Vagina (tissue), 2 donors: ENCODE measurements at places on chromosomes 13 and 19.

DNA sequence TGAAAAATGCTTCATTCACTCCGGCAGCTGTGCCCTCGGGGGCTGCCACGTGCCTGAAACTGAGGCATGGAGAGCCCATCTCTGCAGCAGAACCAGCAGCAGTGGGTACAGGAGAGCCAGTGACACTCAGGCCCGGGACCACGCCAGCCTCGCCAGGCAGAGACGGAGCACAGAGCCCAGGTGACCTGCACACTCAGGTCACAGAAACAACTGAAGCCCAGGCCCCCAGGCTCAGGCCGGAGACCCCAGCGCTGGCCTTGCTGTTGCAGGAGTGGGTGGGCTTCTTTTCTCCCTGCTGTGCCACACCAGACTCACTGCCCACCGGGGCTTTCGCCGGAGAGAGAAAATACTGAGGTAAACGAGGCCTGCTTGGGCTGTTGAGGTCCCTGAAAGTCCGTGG, 117.3 kb downstream of the SOX1 start:
- DNase-seq: no peak

GRCh38 chr19:7258041-7258839, 36.0 kb downstream of the INSR start:
- no peak for DNase-seq

GRCh38 chr19:31506102-31506501, 156.9 kb upstream of the TSHZ3 start:
- peak; percentile 32 for DNase-seq

DNA sequence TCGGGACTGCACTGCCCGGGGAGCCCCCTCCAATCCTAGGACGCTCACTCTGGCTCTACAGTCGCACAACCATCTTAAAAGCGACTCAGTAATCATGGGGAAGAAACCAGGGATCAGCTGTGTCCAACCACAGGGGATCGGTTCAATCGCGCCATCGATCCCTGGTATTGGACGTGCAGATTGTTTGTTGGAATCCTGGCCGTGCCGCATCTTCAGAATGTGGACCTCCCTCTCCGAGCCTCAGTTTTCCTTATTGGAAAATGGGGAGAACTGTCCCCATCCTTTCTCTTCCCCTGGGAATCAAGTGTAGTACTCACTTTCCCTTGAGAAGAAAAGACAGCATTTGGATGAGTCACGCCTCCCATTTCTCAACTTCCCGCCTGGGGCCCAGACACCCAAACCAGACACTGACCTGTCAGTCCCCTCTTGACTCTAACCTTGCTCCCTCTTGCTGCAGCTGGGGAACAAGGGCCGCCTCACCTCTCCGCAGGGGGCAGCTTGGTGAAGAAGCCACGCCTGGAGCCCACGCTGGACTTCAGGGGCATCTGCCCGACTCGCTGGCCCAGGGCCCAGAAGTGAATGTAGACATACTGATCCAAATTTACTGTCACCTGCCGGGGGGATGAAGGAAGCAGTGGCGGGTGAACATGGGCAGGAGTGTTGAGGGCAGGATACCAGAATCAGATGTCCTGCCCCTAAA, 17.6 kb downstream of the EMP3 start:
- DNase-seq: no peak

GRCh38 chr13:46126552-46127357, 21.9 kb upstream of the CPB2 start:
- no peak for DNase-seq

DNA sequence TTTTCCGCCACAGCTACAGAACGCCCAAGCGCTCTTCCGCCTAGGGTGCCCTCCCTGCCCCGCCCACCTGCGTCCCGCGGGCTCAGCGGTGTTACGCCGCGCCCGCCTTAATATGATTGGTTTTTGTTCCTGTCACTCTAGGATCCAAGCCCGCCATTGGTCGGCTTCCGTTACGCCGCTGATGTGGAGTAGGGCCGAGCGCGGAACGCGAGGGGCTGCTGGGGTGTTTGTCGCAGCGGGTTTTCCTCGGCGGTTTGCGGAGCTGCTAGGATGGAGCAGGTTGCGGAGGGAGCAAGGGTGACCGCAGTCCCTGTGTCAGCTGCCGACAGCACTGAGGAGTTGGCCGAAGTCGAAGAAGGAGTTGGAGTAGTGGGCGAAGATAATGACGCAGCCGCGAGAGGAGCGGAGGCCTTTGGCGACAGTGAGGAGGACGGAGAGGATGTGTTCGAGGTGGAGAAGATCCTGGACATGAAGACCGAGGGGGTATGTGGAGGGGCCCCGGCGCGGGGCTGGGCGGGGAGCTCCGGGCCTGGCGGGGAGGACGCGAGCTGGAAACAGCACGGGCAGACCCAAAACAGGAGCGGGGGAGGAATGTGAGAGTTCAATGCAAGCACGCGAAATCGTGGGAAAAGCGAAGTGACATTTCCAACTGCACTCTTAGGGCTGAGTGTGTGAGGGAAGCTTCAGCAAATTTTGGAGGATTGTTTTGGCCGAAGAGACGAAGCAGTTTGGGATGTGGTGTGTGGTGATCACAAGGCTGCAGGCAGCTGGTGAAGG, at the start of gene MPHOSPH8:
TSS of gene MPHOSPH8 (plus strand) at position 181 of the 777 bp plus-strand sequence. CDS start at position 271, 90 bp downstream.
- no peak for DNase-seq

GRCh38 chr13:102472650-102473049, 70.8 kb upstream of the FGF14 start:
- DNase-seq: no peak

DNA sequence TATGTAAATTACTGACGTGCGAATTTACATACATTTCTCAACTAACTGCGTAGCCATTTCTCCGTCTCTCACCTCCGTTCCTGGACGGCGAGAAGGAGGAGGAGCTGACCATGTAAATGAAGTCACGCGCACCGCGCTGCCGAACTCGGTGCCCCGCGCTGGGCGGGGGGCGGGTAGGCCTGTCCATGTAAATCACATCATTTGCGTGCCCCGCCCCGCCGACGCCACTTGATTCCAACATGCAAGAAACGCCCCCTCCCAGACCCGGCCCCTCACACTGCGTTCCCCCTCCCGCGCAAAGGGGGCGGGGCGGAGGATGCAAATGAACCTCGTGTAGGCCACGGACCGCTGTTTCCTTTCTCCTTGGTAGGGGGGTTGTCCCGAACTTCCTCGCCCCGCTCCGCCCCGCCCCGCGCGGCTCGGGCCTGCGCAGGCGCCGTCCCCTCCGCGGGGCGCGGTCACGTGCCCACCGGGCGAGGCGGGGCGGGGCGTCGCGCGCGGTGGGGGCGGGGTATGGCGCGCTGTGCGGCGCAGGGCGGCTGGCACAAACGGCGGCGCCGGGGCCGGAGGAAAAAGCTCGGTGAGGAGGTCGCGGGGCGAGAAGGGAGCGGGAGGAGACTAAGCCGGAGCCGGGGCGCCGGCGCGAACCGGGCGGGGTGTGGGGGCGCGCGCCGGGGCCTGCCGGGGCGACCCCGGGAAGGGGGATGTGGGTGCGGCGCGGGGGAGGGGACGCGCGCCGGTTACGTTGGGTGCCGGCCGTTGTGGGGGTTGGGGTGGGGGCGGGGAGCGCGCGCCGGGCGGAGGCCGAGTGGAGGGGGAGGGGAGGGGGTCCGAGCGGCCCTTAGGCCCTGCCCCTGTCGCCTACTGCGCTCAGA, at the start of gene EGLN2:
TSS of gene EGLN2 (plus strand) at position 509 of the 875 bp plus-strand sequence. CDS start 1,382 bp downstream, outside the sequence.
- peak; percentile 100 for DNase-seq

- no peak for DNase-seq
These were observed 1.8 kb downstream of the LILRB5 start for GRCh38 chr19:54255105-54255775.

DNA sequence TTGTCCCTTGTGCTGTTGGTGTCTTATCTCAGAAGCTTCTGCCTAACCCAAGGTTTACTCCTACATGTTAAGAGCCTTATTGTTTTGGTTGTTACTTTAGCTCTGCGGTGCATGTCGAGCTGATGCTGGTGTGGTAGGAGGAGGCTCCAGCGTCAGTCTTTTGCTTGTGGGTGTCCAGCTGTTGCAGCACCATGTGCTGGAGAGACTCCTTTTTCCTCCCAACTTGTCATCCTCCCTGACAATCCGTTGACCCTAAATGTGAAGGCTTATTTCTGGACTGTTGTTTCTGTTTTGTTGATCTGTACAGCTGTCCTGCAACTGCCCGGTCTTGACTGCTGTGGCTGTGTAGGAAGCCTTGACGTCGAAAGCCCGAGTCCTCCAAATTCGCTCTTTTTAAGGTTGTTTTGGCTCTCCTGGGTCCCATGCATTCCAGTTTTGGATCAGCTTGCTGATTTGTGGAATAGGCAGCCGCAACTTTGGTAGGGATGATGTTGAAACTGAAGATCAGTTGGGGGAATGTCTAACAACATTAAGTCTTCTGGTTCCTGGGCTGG, 15.3 kb downstream of the NAXD start:
- no peak for DNase-seq

DNA sequence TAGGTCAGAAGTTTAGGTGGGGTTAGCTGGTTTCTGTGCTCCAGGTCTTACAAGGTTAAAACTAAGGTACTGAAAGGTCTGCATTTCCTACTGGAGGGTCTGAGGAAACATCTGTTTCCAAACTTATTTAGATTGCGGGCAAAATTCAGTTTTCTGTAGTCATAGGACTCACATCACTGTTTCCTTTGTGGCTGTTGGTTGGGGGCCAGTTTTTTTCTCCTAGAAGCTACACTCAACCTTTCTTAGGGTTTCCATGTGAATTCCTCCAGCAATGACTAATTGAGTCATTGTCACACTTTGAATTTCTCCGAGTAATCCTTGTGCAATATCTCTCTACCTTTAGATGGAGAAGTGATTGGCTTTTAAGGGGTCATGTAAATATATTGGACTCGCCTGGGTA, 773.4 kb upstream of the SLITRK1 start:
- DNase-seq: no peak

- DNase-seq: no peak
These were observed 8.8 kb upstream of the SPART start for GRCh38 chr13:36354842-36355623.

DNA sequence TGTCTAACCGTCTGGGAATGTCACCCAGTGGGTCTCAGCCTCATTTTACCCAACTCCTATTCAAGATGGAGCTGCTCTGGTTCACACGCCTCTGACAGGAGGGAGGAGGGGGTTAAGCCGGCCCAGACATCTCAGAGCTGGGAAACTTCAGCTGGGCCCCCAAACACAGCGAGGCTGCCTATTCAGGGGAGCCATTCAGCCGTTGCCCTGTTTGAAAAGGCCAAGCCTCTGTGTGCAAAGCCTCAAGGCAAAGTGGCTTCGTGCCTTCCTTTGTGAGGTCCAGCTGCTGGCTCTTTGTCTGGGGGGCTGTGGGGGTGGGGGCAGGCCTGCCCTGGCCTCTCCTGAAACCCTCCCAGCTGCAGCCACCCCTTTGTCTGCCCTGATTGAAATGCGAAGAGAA, 147.4 kb downstream of the PTPRS start:
- no peak for DNase-seq

DNA sequence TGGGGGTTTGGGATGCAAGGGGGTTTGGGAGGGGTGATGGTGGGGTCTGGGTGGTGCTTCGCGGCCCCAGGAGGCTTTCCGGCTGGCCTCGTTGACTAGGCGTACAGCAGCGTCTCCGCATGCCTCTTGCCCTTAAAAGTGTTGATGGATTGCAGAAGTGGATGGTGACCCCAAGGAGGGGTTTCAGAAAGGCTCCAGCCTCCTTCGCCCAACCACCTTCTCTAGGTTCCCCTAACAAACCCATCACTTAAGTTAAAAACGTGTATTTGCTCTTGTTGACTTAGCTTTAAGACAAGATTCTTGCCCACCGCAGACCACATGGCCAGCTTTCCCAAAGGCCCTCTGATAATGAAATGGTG, 8.1 kb upstream of the TSHZ3 start:
- DNase-seq: no peak

- DNase-seq: no peak
These were observed 5.0 kb upstream of the ONECUT3 start for GRCh38 chr19:1748115-1748872.

DNA sequence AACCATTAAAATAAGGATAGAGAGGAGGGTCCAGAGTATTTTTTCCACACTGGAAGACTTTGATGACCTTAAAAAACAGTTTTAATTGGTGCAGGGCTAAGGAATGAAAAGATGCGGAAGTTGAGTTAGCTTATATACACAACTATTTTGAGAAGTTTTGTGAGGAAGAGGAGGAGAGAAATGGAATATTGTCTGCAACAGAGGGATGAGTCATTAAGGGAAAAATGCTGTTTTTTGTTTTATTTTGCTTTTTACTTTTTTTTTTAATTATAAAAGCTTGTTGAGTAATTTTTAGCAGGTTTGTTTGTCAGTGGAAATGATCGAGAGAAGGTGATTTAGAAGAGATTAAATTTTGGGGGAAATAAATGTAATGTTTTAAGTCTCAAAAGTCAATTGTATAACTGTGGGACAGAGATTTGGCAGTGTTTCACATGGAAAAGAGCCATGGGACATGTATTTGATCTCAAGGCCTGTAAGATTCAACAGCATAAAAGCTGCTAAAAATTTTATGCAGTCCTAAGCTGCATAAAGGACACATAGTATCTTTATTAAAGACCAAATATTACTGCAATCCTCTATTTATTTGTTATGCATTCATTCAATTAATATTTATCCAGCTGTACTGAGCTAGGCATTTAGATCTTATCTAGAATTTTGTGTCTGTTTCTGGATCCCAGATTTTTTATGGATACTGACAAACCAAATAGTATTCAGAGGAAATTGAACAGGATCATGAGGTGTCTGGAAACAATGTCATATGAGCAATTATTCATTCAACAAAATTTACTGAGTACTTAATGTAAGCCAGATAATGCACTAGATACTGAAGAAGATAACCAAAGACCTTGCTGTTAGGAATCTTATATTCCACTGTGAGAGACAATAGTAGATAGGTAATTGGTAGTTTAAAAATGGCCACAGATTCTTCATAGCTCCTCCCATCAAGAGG, 72.7 kb downstream of the DNAJC15 start:
- DNase-seq: no peak

DNA sequence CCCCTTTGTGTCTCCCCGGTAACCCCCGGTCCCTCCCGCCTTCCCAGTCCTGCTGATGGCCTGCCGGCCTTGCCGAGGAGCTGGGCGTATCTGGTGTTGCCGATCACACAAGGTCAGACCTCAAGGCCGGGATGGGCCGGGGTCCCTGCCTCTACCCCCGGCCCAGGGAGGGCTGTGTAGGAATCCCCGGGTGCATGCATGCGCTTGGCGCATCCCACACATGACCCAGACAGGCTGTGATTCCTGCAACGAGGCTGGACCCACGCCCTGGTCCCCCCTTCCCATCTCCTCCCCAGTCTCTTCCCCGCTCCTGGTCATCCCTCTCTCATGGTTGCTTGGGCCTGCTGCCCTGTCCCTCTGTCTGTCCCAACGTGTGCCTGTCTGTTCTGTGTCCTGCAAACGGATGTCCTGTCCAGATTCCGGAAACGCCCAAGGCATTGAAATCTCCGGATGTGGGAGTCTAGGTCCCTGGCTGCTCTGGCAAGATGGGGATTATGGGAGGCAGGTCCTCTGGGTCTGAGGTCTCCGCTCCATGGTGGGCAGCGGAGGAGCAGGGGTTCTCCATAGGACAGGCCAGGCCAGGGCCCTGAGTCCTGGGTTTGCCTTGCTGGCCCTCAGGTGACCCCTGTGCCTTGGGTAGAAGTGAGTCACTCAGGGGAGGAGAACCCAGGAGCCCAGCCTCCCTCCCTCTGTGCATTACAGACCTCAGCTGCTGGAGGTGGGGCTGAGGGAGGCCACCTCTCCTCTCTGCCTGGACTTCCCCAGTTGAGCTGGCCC, 1.6 kb downstream of the PKN1 start:
- no peak for DNase-seq
